Activated CD4-positive, alpha-beta T cell treated with anti-CD3 and anti-CD28 coated beads, Interleukin-2, Interleukin-4, amounts not matched to agents 100 ng/mL and 50 ng/mL, durations not matched to agents 16 hours and 8 hours (primary cell): ENCODE measurements at places on chromosomes 3 and 15.

- DNase-seq: peak; percentile 28
Measured at GRCh38 chr3:58899159-58899952, 150.5 kb downstream of the CFAP20DC start.

DNA sequence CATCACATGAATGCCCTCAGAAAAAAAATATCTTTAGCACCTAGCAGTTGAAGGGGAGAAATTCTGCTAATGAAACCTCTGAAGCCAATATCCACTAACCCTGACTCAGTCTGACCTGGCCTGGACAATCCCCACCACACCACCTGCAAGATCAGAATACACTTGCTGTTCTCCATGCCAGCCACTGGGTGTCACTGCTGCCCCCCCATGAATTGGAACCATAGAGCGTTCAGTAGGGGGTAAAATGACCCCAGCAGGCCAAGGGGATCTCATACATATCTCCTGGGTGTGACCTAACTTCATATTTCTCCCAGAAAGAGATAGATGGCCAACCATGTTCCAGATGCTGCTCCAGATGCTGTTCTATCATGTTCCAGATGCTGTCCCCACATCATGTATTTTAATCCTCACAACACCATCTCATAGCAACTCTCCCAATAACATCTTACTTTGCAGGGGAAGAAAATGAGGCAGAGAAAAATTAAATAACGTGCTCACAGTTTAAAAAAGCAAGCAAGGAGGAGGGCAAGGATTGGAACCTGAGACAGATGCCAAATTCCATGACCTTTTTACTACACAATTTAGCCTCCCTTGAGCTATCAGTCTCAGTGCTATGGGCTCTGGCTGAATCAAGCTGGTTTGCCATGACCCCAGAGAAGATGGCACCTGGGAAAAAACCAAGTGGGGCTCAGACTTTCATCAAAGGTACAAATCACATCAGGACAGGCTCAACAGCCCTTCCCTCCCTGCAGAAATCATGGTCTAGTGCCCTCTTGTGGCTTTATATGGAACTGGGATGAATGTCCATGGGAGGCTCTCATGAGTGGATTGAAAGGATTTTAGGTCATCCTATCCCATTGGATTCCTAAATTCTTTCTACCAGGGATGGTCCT lies 12.4 kb downstream of the NTRK3 start:
- DNase-seq: peak; percentile 44

- no peak for DNase-seq
Measured at GRCh38 chr3:191198480-191198879, 561 bp upstream of the OSTN start.

DNA sequence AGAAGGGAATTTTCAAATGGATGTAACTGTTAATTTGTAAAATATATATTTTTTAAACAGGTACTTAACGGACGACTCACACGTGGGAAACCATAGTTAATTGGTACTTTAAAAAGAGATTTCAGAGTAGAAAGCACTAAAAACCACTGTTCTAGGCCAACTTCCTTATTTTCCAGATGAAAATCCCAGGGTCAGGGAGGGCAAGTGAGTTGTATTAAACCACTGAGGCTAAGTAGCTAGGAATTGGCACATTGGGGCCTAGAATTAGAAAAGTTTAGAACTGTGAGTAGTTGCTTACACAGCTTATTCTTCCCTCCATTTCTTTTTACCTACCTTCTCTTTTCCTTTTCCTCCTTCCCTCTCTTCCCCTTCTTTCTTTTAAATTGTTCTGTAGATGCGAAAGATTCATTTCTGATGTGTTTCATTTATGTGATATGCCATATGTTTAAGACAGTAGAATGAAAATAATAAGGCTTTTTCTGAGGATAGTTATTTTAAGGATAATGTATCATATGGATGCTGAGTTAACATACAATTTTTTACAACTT lies 4.1 kb upstream of the UTS2B start:
- no peak for DNase-seq

- no peak for DNase-seq
Measured at GRCh38 chr3:152893647-152894046, 58.7 kb downstream of the P2RY1 start.

DNA sequence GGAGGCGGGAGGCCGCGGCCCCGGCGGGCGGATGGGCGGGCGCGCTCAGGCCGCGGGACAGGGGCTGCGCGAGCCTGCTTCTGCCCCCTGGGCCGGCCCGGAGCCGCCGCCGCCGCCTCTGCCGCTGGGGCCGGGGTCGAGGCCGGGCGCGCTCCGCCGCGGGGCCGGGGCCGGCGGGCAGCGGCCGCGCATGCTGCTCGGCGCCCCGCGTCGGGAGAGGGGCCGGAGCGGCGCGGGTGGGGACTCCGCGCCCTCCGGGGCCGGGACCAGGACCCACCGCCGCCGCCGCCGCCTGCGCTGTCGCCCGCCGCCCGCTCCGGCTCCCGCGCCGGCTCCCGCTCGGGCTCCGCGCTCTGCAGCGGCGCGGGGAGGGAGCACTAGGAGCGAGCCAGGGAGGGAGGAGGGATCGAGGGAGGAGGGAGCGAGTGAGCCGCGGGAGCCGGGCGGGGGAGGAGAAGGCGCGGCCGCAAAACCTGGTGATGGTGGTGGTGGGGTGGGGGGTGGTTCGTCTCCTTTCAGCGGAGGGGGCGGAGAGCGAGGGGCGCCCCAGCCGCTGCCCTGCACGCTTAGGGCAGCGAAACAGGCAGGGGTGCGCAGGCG lies at the start of gene LINGO1:
Gene LINGO1, minus strand, starts transcription at position 379 of the 600 bp plus-strand sequence. CDS start 597 bp downstream, outside the sequence.
- no peak for DNase-seq
